ENCODE measurements at places on chromosomes 16 and 17.

DNA sequence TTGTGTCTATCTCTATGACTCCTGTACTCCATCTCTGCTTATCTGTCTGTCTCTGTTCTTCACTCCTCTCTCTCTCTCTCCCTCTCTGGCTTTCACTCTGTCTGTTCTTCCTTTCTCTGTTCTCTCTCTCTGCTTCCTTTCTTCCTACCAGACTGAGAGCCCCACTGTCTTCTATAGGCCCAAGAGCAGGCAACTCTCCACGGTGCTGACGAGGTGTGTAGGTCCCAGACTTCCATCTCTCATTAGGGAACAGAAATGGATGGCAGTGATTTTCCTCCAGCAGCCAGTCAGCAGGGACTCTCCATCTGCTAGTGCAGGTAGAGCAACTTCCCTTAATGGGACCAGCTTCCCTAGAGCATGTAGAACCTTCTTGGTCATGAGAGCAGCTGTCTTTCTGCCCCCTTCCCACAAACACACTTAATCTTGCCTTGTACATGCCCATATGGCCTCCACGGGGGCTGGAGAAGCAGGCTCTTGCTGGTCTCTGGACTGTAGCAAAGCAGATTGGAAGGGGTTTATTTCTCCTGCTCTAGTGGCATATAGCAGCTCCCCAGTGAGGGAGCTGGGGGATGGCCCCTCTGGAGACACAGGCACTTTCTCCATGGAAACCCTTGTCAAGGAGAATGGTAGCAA, 47.8 kb upstream of the NLRP1 start:
- DNase-seq: no peak

DNA sequence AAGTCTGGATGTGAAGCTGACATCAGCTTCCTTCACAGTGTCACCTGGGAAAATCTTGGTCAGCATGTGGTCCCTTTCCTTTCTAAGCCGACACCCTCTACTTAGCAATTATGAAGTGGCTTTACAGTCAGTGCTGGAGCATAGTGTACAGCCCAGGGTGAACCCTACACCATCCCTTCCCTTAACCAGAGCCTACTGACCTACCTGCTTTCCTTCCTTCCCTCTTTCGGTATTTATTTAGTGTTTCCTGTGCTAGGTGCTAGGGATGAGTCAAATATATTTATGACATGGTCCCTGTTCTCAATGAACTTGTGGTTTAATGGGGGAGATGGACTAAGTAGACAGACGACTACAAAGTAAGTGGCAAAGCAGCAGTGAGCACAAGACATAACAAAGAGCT, 77.5 kb downstream of the CDK5R1 start:
- no peak for DNase-seq

- DNase-seq: no peak
Measured at GRCh38 chr17:12727076-12727760, 61.5 kb downstream of the MYOCD start.

DNA sequence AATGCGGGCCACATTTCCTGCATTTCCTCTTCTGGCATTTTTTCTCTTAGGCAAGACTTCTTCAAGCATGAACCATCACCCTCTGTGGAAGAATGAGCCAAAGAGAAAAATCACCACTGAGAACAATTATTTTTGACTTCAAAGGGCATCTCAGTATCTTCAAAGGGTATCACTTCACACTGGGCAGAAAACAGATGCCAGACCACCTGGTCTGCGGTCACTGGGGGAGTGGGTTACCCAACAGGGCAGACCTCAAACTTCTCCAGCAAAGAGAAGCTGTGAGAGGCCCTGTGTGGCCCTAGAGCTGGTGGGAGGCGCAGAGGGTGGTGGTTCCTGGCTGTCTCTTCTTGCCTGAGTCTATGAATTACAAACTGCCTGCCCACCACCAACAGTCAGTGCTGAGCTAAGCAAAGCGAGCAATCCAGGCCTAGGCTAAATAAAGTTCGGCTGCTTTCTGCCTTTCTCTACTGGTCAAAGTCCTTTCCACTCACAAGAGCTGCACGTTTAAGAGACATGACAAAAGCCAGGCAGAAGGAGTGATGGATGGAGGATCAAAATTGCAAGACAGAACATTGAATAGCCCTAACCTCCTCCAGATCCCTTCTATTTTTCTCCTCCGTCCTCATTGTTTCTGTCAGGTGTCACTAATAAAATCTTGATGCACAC, 602.7 kb upstream of the CDH5 start:
- DNase-seq: no peak

- DNase-seq: no peak
Measured at GRCh38 chr16:67435758-67436164, 4.8 kb downstream of the HSD11B2 start.

- DNase-seq: no peak
Measured at GRCh38 chr17:17043461-17044271, 1.4 kb downstream of the MPRIP start.

DNA sequence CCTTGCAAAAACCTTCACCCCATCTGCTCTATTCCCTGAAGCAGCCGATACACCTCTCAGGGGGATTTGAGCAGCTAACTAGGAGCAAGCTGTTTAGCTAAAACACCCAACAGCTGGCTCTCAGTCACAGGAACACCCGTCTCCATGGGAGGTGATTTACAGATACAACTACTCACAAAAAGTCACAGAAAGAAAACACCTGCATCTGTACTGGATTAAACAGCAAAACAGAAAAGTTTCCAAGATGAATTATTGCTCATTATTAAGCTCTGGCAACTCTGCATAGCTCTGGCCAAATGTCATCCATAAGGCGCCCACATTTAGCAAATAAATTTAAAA, 22.3 kb downstream of the GJC1 start:
- DNase-seq: no peak

DNA sequence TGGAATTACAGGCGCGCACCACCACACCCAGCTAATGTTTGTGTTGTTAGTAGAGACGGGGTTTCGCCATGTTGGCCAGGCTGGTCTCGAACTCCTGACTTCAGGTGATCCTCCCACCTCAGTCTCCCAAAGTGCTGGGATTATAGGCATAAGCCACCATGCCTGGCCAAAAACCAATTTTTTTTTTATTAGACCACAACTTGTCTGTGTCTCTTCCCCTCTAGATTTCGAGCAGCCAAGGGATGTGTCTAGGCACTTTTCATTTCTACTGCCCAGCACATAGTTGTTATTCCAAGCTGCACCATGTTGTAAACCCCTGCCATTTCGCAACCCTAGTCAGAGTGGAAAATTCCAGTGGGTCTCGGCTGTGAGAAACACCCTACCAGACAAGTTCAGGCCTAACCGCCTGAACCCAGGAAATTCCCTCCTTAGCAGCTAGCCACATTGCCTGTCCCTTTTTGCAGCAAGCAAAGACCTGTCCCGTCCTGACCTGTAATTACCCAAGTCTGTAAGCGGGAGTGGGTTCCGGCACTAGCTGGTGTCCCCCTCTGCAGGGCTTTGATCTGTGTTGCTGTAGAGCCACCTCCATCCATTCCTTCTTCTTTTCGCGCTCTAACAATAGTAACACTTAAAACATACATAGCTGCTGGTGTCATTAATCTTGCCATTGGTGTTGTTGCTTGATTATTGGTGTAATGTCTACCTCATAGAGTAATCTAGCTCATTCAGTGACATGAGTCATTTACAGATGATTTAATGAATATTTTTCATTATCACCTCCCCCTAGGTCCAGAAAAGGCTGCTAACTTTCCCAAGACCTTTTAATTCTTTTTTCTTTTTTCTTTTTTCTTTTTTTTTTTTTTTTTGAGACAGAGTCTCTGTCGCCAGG, 77.3 kb upstream of the ATF7IP2 start:
- no peak for DNase-seq

- DNase-seq: no peak
Measured at GRCh38 chr17:63826468-63827001, 696 bp upstream of the PSMC5 start.

DNA sequence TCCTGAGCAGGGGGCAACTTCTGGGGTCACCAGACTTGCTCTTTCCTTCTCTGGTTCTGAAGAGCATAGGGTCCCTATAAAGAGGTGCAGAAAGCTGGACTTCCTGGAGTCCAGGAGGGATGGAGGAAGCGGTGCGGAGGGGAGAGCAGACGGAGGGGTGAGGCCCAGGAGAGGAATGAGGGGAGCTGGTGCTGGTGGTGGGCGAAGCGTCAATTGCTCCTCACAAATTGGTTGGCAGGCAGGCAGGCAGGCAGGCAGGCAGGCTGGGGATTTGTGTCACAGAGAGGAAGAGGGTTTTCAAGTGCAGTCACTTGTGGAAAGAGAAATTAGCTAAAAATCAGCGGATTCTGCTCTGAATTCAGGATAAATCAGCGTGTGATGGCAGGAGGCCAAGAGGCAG, 133.7 kb upstream of the CDC42EP4 start:
- no peak for DNase-seq

- DNase-seq: no peak
Measured at GRCh38 chr17:45703806-45704205, 80.3 kb upstream of the CRHR1 start.

DNA sequence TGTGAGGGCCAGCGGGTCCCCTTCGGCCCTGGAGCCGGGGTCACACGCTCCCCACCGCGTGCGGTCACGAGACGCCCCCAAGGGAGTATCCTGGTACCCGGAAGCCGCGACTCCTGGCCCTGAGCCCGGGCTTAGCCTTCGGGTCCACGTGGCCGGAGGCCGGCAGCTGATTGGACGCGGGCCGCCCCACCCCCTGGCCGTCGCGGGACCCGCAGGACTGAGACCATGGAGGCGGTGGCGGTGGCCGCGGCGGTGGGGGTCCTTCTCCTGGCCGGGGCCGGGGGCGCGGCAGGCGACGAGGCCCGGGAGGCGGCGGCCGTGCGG, at the start of gene NAGLU:
Gene NAGLU (plus strand): TSS at position 194 of the 324 bp plus-strand sequence. CDS start 32 bp downstream, at position 226.
- peak; percentile 67 for DNase-seq

GRCh38 chr16:50999181-50999580, 151.9 kb downstream of the SALL1 start:
- DNase-seq: no peak

DNA sequence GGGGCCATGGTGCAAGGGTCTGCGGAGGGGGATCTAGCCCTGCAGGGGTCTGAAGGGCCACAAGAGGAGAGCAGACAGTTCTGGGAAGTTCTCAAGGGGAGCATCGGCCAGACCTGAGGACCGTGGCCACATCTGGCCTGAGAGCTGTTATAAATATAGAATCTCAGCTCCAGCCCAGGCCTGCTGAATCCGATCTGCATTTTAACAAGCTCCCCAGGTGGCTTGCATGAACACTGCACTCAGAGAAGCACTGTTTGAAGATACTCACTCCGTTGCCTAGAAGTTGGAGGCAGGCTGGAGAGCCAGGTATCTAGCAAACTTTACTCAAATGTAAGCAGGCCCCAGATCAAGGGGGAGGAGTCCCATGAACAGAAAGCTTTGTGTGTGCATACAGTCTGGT, 61.3 kb downstream of the NKD1 start:
- no peak for DNase-seq

DNA sequence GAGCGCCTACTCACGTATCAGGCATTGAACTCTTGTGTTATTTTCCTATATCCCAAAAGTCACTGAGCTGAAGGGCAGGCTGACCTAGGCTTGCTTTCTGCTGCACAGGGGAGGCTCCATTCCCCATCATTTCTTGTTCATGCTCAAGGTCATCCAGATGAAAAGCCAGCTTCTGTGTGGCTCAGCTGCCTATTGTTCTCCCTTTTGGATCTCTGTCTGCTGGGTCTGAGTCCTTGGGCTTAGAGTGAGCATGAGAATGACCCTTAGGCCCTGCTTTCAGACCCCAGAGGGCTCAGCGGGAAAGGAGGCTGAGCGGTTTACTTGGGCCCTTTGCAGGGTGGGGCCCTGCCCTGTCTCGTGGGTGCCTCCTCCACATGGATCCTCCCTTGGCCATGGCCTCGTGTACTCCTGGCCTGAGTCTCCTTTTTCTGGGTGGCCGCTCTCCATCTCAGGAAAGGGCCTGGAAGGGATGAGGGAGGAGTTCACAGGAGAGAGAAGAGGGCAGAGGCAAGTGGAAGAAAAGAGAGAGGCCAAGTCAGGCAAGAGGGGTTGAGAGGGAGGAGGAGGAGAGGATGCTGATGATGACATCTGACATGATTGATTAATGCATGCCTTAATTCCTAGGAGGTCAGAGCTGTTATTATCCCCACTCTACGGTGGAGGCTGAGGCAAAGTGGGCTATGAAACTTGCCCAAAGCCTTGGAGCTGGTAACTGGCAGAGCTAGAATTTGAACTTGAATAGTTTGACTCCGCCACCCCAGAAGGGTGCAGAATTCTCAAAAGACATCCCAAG, 19.8 kb upstream of the MAP3K14 start:
- DNase-seq: no peak

DNA sequence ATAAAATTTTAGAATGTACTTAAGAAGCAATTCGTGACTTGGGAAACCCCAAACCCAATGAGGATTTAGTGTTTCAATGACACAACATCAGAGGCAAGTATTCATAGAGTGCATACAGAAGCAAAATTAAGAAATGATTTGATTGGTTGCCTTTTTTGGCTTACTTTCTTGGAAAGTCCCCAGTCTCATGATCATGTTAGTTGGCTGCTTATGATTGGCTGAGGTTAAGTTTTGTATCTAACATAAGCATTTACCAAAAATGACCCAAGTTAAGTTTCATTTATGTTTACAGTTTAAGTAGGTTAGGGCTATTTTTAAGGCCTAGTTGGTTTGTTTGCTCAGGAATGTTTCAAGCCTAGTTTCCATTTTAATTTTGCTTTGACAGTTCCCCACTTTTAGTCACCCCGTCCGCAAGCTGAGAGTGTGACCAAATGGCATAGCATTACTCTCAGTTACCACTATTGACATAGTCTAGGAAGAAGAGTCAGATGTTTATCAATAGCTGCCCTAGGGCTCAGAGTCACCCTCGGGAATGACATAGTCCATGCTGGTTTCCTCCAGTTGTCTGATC, 36.2 kb downstream of the DGKE start:
- no peak for DNase-seq

DNA sequence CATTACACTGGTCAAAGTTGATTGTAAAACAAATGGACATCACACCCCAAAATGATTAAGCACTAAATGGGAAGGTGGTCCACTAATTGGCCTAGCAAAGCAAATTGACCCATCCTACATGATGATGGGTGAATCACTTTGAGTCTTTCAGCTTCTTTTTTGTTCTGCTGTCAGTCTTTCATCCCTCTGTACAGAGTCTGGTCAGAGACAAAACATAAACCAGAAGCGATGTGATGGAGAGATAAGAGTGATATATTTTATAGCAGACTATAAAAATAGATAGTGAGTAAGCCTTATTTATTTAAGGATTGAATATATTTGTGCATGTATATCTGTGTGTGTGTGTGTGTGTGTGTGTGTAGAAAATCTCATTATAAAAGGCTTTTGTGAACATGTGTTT, 618.4 kb upstream of the SOX9 start:
- DNase-seq: no peak

DNA sequence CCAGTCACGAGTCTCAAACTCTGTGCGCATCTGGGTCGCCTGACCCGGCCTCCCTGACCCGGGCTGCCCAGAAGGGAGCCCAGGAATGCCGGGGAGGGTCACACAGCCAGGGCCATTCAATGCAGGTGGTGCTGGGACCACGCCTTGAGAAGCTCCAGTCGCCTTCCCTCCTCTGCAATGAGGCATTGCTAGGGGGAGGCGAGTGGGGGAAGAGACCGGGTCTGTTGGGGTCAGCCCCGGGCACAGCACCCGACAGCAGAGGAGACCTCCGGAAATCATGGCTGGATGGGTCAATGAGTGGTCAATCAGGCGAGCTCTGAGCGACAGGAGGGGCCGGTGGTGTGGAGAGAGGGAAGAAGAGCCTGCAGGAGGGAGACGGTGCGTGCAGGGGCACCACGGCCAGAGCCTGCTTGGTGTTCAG, 13.3 kb downstream of the JPH3 start:
- DNase-seq: no peak
